ENCODE measurements at places on chromosomes 16 and 17. TPM values are rescaled to one million over a fixed set of nuclear protein-coding genes. Genes with fewer than 3 reads are reported as not detected.
A peak's percentile ranks its signal among the peaks of the same experiment; 100 is the strongest.

ACAP1 gene
- 10.2 TPM for polyA plus RNA-seq

GRCh38 chr17:7685533-7686221 lies 1.6 kb downstream of the TP53 start:
- DNase-seq, result peak; percentile 97

BRIP1 gene
- polyA plus RNA-seq, result 1.8 TPM

- no peak for DNase-seq
These were observed 18.3 kb downstream of the MYBBP1A start for GRCh38 chr17:4536742-4537411.

DNA sequence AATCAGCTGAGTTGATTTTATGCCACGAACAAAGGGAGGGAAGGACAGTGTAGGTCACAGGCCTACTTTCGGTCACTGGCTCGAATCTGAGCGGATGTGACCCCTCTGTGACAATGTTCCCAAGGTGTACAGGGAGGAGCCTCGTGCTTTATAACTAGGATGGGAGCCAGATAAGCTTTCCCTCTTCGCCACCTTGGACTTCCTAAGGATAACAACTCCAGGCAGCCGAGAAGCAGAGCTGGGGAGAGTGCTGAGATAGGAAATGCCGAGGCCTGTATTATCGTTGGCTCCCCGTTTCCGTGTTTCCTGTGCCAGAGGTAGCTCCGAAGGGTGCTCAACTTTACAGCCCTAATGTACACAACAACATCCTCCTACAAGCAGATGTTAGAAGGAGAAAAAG lies 217.8 kb upstream of the IRX3 start:
- no peak for DNase-seq

DNA sequence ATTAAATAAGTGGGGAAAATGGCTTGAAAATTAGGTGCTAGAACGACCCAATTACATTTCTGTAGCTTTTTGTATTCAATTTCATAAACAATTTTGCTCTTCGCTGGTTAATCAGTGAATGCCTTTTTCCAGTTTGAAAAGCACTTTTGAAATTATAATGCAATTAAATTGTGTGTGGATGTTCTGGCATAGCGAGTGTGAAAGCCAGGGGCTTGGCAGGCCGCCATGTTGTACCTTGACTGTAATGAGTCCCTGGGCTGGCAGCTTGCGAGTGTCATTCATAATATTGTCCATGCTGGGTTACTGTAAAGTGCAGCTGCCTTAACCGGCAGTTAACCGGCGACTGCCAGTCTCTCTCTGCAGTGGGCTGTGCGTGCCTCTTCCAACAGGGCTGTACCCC lies 177.8 kb downstream of the CCDC182 start:
- no peak for DNase-seq

PMP22 gene
- 186 TPM for polyA plus RNA-seq

DNA sequence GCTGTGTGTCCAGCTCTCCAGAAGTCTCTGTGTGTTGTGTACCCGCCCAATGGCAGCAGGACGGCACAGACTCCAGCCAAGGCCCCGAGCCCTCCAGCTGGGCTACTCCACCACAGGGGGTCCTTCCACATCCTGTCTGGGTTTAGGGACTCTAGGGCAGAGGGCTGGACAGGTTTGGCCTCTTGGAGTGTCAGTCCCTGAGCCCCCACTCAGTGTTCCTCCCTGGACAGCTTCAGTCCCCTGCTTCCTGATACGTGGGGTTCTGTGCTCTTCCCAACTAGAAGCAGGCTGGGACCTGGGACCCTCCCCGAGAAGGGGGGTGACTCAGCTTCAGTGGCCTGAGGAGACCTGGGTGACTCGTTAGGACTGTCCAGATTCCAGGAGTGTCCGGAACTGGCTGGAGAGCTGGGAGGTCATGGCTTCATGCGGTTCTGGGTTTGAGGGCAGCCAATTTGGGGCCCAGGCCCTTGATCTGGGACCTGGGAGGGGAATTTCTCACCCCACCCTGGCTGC lies 4.2 kb downstream of the CDK3 start:
- DNase-seq, result no peak

CYB561 gene
- polyA plus RNA-seq, result 20.6 TPM

DNA sequence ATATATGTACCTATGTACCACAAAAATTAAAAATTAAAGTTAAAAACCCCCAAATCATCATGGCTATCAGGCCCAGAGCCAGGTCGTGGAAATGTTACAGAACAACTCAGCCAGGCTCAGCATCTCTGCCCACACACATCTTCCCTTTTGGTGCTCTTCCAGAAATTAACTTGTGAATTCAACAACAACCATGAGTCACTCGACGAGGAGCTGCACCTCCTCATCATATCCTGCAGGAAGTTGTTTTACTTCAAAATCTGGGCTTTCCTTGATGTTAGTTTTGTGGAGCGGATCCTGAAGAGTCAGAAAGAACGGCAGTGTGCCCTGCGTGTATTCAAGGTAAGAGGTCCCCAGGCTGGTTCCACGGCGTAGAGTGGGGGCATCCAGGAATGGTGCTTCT lies 10.6 kb downstream of the FBXO39 start:
- DNase-seq, result no peak

GRCh38 chr17:7396147-7396546 lies 1.8 kb upstream of the PLSCR3 start:
- DNase-seq, result no peak

ACSM5 gene
- 3.3 TPM for polyA plus RNA-seq

DNA sequence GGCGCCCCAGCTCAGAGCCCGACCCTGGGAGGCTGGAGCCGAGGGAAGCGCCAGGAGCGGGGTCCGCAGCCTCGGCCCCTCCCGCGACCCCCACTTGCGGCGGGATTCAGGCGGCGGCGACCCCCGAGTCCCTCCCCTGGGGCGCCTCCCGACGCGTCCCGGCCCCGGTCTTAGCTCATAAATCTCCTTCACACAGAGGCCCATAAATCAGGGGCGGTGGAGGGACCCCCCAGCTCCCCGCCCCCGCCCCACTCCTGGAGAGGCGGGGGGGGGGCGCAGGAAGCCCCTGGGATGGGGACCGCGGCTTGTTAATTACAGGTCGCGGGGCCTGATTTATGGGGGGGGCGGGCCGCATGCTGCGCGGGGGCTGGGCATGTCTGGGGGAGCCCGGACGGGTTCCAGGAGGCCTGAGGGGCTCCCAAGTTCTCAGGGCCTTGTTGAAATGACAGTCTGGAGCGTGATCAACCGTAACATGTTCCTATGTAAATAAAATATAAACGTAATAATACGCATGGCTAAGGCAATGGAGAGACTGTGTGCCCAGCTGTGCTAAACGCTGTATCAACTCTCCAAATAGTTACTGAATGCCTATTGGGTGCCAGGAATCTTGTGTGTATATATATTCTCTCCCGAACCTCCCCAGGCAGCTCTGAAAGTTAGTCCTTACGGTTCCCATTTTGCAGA lies 10.0 kb upstream of the BHLHA9 start:
- no peak for DNase-seq

DNA sequence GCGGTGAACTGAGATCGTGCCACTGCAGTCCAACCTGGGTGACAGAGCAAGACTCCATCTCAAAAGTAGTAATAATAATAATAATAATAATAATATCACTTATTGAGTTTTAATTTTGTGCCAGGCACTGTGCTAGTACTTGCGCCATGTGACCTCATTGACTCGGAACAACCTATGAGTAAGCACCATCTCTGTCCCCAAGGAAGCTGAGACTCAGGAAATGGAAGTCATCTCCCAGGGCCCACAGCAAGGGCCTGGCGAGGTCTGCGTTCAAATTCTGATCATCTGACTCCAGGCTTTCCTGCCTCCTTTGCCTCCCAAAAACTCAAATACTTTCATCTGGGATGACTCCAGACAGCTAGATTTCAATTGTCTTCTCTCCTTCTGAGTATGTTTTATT lies 162.9 kb downstream of the SEC14L1 start:
- no peak for DNase-seq

DNA sequence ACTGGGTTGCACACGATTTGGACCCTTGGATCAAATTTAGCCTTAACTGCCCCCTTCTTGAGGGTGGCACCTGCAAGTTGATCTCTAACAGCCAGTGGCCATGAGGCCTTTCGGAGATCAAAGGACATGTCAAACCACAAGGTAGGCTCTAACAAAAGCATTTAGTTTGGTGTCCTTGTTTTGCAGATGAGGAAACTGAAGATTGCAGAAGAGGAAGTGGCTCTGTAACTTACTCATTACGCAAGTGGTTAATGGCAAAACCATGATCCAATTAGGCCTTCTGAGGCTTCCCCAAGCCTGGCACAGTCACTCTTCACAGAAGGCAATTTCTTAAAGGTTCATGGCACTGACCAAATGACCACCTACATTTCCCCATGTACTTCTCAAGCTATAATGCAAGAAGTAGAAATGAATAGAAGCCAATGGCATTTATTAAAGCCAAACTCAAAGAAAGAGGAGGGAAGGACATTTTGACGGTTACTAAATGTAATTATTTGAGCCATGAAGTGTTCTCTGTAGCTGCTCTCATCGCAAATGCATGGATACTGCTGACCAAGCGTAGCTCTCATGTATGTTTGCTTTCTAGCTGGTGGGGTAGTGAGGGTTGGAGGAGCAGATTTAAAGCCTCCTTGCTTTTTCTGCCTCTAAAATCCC lies 32.8 kb upstream of the ABCC12 start:
- no peak for DNase-seq

- DNase-seq, result peak; percentile 75
These were observed 82.2 kb downstream of the CMC2 start for GRCh38 chr16:80924372-80924978.

KRT34 gene
- 0.71 TPM for polyA plus RNA-seq

DNA sequence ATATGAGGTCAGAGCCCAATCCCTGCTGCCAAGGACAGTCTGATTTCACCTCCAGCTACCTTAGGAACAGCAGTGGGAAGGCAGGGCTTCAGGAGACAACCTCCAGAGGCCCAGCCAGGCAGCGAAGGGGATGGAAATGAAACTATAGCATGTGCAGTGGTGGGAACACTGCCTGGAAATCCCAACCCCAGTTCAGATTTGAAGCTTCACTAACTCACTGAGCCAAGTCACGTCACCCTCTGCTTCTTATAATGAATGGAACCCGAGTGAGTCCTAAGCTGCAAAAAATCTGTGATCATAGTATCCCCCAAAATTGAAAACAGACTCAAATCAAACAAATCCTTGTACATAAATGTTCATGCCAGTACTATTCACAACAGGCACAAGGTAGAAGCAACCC lies 36.0 kb upstream of the SLC39A11 start:
- DNase-seq, result no peak

- no peak for DNase-seq
These were observed 44.9 kb upstream of the TANGO6 start for GRCh38 chr16:68798398-68798797.

RAP1GAP2 gene
- 4.6 TPM for polyA plus RNA-seq

PPY gene
- polyA plus RNA-seq, result not detected

GRCh38 chr16:59840169-59840568 lies 1106.1 kb upstream of the GOT2 start:
- DNase-seq, result no peak

WDR59 gene
- 32.8 TPM for polyA plus RNA-seq

DNA sequence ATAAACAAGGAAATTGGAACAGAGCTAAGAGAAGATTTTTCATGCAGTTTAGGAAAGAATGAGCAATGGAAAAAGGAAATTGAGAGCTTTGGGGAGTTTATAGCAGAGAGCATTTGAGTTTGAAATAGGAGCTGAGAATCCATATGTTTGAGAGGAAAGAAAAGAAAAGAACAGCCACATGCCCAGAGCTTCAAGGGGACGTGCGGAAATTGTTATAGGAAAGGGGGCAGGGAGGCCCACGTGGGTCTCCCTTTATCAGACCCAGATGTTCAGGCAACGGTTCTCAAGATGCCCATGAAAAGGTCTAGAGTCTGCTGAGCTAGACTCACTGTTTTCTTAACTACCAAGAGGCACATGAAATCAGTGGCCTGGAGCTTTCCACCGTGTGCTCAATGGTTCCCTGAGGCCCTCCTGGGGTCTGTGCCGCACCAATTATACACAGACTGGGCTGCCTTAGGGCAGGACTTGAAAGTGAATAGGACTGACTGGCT lies 31.2 kb downstream of the CHD9 start:
- DNase-seq, result peak; percentile 72

TSNAXIP1 gene
- 5.8 TPM for polyA plus RNA-seq

DNA sequence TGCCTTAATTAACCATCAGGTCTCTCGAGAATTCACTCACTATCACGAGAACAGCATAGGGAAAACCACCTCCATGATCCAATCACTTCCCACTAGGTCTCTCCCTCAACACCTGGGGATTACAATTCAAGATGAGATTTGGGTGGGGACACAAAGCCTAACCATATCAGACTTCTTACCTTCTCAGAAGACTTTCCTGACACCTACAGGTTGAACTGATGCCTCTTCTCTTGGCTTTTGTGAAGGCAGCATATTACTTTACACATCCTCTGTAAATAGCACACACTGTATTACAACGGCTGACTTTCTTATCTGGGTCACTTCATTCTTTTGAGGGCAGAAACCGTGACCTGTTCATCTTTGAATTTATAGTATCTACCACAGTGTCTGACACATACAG lies 23.6 kb downstream of the BMERB1 start:
- DNase-seq, result no peak

- DNase-seq, result no peak
These were observed 3.2 kb downstream of the ACTG1 start for GRCh38 chr17:81509207-81509971.

- no peak for DNase-seq
These were observed 30.4 kb downstream of the HASPIN start for GRCh38 chr17:3754066-3754457.

SSTR5 gene
- polyA plus RNA-seq, result not detected

DNA sequence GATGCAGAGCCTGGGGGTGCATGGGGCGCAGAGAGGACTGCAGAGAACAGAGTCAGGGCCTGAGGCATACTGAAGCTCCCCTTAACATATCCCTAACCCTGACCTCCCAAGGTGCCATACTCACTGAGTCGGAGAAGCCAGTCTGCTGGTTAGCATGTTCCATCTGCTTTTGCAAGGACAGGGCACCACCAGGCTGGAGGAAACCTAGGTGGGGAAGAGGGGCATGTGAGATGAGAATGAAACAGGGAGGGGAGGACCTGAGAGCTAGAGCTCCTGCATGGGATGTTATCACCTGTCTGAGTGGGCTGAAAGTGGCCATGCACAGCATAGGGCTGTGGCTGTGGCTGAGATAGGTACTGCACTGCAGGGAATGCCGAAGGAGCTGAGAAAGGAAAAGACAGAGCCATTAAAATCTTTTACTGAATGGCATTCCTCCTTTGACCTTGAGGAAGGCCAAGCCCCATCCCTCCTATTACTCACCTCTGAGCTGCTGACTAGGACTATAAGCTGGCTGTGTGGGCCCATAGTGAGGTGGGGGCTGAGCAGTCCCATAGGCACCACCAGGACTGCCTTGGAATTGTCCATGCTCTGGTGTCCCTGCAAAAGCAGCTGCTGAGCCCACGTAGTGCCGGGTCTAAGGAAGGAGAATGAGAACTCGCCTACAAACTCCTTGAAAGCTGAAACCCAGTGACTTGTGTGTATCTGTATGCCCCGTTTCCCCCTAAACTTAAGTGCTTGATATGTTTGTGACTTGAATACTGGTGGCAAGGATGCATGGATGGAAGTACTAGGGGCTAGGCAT lies 1.9 kb downstream of the GPS2 start:
- no peak for DNase-seq

GRCh38 chr17:74117087-74117698 lies 86.3 kb upstream of the RPL38 start:
- no peak for DNase-seq

- no peak for DNase-seq
These were observed 250.1 kb downstream of the C16orf95 start for GRCh38 chr16:87067003-87067556.
